ENCODE measurements at places on chromosomes 7 and 10.

- DNase-seq, result no peak
Observed at GRCh38 chr7:18064242-18064838, 36.7 kb upstream of the PRPS1L1 start.

GRCh38 chr10:24645022-24645421, 78.7 kb downstream of the ARHGAP21 start:
- DNase-seq, result no peak

DNA sequence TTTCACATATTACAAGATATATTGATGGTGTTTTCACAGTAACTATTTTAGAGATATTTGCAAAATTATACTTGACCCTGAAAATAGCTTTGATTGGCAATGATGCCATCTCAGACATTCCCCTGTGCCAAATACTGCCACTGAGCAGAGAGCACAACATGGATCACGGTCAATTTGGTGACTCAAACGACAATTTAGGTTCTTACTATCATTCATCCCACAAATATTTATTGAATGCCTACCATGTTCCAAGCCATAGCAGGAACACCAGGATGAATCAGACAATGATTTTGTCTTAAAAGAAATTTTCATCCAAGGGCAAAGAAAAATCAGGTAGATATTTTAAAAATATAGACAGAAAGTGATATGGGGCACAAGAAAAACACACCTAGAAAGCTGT, 153.2 kb upstream of the ADO start:
- DNase-seq, result no peak

- no peak for DNase-seq
Observed at GRCh38 chr7:155986497-155987160, 174.4 kb upstream of the SHH start.

DNA sequence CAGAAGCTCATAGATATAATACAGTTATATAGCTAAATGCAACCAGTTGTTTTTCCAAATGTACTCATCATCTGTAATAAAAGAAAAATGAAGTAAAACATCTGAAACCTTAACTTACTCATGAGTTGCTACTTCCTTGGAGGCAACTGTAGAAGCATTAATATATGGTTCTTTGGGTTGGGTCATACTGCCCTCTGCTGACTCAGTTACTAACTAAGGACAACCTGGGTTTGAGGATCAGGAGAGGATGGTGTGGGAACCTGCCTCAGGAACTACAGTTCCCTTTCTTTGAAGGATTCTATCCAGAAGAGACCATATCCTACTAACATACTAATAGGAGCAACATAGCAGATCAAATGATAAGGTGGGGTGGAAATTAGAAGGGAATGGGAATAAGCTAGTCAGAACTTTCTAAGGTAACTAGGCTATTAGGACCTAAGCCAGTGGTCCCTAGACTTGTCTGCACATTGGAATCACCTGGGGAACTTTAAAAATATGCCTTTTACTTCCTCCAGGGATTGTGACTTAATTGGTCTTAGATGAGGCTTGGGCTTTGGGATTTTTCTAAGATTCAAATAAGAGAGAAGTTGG, 20.7 kb downstream of the COX15 start:
- DNase-seq, result no peak

DNA sequence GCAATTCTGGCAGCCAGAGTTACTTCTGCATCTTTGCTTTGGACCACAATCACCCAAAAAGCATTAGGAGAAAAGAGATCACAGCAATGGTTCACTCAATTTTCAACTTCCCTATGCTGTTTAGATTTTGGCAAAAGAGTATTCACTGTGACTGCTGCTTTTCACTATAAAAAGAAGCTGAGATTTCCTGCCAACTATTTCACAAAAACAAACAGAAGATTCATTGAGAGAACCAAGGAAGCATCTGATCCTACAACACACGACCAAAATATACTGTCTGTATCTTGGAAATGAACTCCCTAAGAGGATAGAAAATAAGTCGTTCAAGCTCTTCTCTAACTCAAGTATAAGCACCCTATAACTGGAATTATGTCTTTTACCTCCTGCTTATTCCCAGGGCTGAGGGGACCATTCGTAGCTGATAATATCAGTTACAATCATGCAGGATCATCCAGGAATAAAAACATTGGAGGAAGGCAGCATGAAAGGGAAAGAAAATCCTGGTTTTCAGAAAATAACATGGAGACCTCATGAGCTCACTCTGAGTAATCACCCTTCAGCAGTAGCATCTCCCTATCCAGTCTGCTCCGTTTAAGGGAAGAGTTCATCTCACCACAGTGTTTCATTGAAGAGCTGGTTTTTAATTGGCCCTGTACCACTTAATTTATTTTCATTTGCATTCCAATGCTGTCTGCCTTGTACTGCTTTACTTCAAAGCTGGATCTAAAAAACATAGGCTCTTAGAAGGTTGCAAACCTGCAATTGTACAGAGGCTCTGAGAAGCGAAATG, 256.2 kb downstream of the PAXIP1 start:
- DNase-seq, result no peak

GRCh38 chr7:133771788-133772419, 355.2 kb upstream of the LRGUK start:
- no peak for DNase-seq

DNA sequence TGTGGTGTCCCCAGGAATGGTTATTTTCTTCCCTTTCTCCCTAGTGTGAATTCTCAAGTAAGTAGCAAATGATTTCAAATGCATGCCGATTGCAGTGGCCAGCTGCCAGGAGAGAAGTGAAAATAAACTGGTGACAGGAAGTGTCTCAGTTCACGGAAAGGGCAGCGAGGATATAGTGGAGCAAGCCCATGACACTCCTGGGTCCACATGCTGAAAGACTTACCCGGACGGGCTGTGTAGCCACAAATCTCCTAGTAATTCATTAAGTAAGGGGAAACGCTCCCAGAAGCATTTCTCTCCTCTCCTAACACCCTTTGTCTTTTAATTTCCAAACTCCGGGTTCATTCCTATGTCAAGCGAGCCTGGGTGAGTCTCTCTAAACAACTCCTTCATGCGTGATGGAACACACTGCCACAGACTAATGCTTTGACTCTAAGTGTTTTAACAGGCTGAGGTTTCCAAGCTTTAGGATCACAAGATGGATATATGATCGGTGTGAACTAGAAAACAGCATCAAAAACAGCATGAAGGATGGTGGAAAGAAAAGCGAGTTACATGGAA, 125.6 kb downstream of the CYP26A1 start:
- DNase-seq, result no peak

DNA sequence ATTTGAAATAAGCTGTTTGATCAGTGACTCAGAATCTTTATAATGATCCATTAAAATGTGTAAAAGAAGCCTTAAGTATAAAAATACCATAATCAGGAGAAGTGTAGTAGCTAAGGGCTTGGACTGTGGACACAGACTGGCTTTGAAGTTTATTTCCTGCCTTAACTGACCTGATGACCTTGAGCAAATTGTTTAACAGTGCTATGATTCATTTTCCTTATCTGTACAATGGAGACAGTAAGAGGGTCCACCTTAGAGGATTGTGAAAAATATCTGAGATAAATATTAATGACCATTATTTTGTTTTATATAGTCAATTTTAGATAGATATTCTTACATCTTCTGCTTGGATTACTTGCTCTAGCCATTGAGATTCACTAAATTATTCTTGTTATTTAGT, 13.3 kb upstream of the RPA3 start:
- DNase-seq, result no peak

GRCh38 chr7:55325371-55325792, 39.8 kb upstream of the LANCL2 start:
- DNase-seq, result no peak

DNA sequence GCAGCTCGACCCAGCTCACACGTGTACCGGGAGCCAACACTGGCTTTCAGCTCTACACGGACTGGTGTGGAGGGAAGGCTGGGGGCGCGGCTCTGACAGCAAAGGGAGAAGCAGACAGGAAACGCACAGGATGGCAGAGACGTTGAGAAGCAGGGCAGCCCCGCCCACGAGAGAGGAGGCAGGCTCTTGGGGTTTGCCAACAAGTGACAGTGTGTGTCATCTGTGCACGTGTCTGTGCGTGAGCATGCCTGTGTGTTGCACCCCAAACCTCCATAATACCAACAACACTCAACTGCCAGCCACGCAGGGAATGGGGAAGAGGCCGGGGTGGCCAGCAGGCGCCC, 64.4 kb upstream of the PDGFA start:
- no peak for DNase-seq

DNA sequence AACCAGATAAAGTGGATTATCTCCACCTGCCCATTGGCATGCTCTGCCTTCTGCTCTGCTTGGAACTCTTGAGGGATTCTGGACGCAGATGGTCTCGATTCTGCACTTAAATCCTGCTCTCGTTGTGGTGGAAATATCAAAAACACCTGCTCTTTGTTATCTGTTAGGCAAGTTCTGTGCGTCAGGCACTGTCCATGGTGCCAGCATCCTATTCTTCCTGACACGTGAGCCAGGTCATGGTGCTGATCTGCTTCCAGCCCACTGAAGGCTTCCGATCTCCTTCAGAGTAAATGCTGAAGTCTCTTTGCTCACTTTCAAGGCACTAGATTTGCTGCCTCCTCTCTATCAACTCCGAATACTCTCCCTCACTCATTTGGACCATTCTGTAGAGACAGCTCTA, 505.6 kb downstream of the HTR7 start:
- DNase-seq, result no peak

DNA sequence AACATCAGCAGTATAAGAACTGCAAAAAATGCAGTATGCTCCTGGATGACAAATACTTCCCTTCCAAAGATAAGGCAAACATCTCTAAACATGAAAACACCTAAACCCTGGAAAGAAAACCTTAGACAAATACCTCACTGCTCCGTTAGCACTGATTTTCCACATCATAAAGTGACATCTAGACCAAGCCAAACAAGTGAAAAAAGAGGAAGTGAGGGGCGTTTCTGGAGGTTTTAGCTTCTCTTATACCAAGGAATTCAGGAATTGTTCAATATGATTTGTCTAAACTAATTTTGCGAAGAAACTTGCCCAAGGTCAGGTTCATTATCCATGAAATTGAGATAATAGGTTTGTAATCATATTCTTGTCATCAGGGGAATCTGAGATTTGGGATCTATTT, 279.7 kb downstream of the ADRA2A start:
- no peak for DNase-seq

DNA sequence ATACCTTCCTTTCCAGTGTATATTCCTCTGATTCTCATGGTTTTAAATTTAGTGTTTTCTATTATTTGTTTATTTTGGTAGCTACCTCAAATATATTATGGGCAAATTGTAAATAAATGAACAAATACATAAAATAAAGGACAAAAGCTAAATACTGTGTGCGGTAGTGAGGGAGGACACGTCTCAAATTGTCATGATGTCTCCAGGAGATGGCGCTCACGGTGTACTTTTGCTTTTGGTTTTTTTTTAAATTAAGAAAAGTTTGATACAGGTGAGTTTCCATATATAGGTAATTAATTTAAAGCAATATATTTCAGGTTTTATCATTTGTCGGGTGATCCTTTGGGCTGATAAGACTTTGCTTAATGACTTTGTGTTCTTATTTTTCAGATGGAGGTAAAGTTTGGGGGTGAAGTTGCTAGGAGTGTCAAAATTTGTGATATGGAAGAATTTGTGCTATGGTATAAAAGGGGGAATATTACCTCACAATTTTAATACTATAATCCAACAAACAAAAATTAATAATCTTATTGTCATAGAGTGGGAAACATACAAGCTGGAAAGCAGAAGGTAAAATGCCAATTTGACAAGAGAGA, 68.4 kb upstream of the TMEM229A start:
- DNase-seq, result peak; percentile 8

GRCh38 chr7:70242826-70243225, 644.6 kb downstream of the AUTS2 start:
- no peak for DNase-seq

- no peak for DNase-seq
Observed at GRCh38 chr10:110354322-110354766, 49.6 kb upstream of the SMNDC1 start.

DNA sequence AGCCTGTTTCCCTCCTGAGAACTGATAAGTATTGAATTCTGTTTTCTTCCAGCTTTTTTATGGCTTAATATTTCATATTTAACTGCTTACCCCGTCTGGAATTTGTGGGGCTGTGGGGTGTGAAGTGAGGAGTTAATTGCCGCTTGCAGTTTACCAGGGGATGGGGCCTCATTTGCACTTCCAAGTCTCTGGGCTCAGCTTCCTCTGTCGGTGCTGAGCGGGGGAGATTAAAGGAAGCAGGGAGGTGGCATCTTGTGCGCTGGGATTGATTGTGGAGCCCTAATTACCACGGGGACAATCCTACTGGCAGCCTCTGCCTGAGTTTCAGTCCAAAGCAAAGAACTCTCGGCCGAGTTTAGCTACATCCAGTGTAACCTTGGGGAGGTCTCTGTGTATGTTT, 33.4 kb downstream of the ELFN1 start:
- DNase-seq, result no peak

GRCh38 chr7:44470135-44470479, 20.4 kb downstream of the NUDCD3 start:
- DNase-seq, result no peak

- no peak for DNase-seq
Observed at GRCh38 chr7:47782022-47782421, 166.2 kb downstream of the PKD1L1 start.

DNA sequence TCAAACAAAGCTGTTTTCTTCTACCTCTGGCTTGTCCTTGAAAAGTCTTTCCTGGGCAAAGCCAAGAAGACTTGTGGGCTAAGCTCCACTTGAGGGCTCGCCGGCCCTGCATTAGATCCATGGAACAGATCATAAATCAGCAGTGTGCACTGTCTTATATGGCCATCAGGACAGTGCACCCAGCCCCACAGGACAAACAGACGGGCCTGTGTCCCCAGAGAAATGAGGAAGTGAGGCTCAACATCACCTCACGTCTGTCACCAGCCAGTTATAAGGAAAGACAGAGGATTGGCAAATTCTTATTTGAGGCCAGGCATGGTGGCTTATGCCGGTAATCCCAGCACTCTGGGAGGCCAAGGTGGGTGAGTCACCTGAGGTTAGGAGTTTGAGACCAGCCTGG, 12.3 kb upstream of the IFT22 start:
- DNase-seq, result no peak

GRCh38 chr10:3784510-3785250, at the start of gene KLF6:
Gene KLF6 (minus strand): TSS chr10:3785209. CDS start chr10:3785014, 195 bp downstream.
- no peak for DNase-seq

DNA sequence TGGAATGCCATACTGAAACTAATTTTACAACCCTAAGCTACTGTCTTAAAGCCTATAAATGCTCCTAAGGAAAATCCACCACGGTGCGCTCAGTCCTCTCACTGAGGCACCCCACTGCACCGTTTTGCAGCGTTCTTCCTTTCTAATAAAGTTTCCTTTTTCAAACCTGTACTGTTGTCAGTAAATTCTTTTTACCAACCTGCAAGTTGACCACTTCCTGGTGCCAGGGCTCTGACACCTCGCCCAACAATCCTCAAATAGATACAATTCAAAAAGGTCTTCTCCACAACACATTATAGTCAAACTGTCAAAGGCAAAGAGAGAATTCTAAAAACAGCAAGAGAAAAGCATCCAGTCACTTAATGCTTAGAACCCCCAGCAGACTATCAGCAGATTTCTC, 42.8 kb downstream of the HERPUD2 start:
- no peak for DNase-seq

GRCh38 chr7:150828384-150828783, 23.9 kb upstream of the AOC1 start:
- no peak for DNase-seq

All from NCI-H748 treated with DMSO at 0.1 percent for 48 hours (cell line).